ENCODE measurements at places on chromosomes 3 and 15.

DNA sequence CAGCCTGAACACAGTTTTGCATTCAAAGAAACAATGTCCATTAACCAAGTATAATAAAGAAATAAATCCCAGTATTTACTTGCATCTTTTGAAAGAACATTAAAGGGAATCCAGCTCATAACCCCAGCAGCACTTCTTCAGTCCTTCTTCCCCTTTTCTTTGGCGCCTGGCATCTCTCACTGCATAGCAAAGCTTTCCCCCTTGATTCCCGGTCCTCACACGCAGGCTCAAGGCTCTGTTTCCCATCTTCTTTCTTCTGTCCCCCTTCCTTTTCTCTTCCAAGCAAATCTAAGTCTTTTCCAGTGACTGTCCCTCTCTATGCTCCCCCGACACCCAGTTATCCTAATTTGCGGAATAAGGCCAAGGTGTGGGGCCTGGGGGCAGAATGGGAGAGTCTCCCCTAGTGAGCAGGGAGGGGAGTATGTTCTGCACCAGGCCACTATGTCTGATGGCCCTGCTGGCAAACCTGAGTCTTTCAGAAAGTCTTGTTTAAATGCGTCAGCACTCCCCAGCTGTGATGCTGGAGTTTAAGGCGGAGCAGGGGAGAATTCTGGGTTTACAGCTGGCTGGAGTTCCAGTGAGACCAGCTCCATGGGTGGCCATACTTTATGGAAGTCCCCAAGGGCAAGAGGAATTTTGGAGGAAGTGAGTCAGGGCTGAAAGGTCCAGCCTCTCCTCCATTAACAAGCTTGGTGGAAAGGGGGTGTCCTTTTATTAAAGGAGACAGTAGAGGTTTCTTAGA is 42.1 kb downstream of the GOLGA6A start:
- DNase-seq, result no peak

- no peak for DNase-seq
These were observed 29.6 kb upstream of the NFKBIZ start for GRCh38 chr3:101819649-101820206.

DNA sequence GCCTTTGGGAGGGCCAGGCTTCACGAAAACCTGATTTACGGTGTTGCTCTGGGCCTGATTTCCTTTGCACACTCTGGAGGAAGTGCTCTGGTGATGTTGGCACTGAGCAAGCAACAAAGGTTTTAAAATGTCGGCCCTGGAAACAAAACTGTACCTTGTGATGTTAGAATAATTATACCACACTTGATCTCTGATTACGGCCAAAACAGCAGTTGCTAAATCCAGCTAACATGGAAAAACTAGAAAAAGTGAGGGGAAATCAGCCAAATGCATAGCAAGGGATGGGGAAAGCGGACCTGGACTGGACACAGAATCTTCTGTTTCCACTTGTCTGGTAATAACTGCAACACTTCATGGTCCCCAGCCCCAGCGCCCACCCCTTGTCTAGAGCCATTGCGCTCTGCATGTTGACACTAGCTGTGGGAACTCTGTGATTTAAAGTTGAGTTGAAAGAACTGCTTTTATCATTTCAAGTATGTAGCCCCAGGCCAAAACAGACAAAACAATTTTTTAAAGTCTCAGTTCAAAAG is 120.1 kb downstream of the VGLL4 start:
- DNase-seq, result no peak

DNA sequence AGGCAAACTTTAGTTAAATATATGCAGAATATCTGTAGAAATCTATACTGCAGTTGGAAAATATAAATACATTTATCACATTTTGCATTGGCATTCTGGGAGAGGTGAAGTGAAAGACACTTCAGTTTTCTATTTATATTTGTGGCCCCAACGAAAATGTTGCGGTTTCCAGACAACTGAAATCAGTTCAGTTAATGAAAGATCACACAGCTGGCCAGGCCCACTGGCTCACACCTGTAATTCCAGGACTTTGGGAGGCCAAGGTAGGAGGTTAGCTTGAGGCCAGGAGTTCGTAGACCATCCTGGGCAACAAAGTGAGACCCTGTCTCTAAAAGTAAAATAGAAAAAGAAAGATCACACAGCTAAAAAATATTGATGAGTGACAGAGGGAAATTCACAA is 11.9 kb upstream of the CLASP2 start:
- DNase-seq, result no peak

- DNase-seq, result peak; percentile 35
These were observed 1.9 kb downstream of the CBLB start for GRCh38 chr3:105866656-105867653.

GRCh38 chr3:37308247-37308646 is 133.9 kb upstream of the LRRFIP2 start:
- DNase-seq, result peak; percentile 47

- DNase-seq, result no peak
These were observed 4.1 kb upstream of the P4HTM start for GRCh38 chr3:48985831-48986376.

- DNase-seq, result no peak
These were observed 248.0 kb upstream of the CNTN3 start for GRCh38 chr3:74862476-74862875.

DNA sequence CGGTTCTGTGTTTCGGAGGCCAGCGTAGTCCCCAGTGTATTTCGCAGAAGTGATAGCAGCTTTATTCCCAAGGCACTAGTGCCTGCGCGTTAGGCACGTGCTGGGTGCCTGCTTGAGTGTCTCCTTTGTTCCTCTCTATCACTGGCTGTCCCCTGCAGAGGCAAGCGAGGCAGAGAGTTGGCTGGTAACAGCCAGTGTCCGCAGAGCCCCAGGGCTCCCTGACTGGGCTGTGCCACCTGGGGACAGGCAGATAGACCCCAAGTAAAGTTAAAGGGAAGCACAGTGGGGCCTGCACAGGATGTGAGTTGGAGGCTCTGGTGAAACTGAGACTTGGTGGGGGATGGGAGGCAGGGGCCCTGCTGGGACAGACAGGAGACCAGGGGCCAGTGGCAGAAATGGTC is 50.7 kb downstream of the APBA2 start:
- no peak for DNase-seq

- no peak for DNase-seq
These were observed 43.1 kb downstream of the AMOTL2 start for GRCh38 chr3:134330883-134331810.

- peak; percentile 76 for DNase-seq
These were observed 567 bp downstream of the TICRR start for GRCh38 chr15:89575656-89576416.

DNA sequence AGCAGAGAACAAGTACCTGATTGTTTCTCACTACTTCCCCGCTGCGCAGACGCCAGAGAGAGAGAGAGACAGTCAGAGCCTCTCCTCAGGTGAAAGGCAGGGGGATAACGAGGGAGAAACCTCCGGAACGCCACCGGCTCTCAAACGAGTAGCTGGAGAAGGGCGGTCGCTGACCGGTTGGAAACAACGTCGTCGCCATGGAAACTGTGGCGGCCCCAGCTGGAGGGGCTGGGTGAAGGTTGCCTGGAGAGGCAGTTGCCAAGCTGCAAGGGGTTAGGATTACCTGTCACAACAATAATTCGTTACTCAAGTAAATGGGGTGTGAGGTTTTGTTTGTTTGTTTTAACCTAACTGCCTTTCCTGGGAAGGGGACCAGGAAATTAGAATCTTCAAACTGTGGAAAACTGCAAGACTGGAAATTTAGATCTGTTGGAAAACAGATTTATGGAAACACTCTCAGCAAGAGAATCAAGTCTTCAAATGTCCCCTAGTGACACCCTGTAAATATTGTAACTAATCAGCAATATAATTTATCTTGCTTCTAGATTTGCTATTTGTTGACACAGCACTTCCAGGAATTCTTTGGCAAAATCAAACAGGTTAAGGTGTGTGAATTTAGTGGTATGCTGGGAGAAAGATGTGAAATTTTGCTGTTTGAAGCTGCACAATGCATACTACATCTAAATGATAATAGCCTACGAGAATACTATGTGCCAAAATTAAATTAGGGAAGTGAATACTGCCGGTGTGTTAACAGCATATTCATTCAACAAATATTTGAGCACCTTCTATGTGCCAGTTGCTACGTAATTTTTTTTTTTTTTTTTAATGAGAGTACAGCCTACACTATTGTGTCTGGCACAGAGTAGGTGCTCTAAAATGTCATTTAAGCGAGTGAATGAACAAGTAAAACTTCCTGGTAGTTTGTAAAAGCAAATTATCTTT is at the start of gene DNAH12:
DNAH12 (minus strand) TSS at position 164 of the 945 bp plus-strand sequence. CDS start 1,474 bp downstream, outside the sequence.
- DNase-seq, result peak; percentile 28

GRCh38 chr3:68360492-68360891 is 571.9 kb downstream of the TAFA4 start:
- DNase-seq, result no peak

GRCh38 chr15:89802986-89803824 is 11.4 kb downstream of the ANPEP start:
- no peak for DNase-seq

GRCh38 chr3:156677536-156677935 is 3.1 kb downstream of the TIPARP start:
- DNase-seq, result no peak

- no peak for DNase-seq
These were observed 199.2 kb downstream of the OTOL1 start for GRCh38 chr3:161695811-161696210.

DNA sequence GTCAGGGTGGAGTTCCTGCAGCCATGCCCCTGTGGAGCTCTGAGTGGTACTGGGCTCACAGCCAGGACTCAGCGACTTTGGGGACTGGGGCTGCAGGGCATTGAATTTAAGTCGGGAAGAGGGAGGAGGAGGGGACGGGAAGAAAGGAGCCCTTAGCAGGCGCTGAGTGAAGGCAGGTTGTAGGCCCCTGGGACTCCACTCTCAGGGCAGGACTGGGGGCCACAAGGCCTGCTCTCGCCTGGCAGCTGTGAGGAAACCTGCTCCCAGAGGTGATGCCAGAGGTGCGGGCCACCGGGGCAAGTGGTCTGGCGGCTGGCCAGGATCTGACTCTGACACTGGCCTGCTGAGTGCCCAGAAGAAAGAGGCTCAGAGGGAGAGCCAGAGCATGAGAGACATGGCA is 73.5 kb downstream of the EPHB3 start:
- DNase-seq, result no peak

DNA sequence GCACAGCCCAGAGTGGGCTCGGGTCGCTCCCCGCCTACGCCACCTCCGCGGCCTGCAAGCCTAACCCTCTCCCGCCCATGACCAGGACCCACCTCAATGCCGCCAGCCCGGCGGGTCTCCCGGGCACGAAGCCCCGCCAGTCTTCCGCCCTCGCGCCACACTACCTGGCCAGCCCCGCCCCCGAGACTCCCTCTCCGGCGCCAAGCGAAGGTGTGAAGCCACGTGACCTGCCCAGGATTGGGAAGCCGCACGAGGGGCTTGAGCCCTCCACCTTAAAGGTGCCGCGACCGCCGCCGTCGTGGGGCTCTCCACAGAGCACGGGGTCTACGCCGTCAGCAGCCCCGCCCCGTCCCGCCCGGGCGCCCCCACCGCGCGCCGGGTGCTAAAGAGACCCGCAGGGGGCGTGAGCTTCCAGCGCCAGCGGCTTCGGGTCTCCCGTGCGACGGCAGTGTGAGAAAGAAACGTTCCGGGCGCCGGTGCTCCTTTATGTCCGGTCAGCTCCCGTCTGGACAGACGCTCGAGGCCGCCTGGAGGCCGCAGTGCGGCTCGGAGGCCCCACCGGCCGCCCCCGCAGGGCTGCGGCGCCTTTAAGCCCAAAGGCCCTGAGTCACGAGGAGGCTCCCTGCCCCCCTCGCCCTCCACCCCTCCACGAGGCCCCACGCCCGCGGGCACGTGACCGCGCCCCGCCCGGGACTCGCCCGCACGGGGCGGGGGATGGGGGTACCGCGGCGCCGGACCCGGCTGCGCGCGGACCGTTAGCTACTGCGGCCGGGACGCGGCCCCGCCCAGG is at the start of gene CPEB1:
CPEB1 (minus strand) TSS at position 319 of the 790 bp plus-strand sequence. CDS start 18,904 bp downstream, outside the sequence.
- peak; percentile 81 for DNase-seq

DNA sequence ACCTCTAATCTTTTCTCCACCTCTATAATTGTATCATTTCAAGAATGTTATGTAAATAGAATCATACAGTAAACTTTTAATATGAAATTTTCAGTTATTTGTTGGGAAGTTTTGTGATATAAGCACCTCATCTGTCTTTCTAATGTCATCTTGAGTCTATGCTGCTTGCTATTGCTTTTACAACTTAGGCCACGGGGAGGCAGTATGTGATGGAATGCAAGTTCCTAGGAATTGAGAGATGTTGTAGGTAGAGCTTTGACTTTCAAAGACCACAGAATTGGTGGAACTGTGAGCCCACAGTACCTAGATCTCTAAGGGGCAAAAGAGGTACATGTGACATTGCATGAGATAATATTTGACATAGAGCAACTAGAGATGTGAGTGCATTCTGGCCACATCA is 328.3 kb downstream of the MFSD1 start:
- peak; percentile 2 for DNase-seq

DNA sequence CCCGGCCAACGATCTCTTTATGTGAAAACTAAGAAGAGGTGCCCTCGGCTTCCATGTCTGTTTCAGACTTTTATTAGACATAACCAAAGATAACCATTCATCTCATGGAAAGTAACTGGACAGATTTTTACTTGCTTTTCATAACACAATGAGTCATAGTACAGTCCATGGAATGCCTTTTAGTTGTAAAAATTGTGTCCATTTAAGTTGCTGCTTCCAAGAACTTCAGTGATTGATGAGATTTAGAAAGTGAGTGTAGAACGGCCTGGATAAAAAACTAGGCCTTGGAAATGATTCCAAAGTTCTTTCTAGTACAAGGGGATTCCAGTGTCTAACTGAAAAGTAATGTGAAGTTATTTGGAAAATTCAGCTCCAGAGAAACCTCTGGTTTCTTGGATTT is 10.8 kb downstream of the EIF2AK4 start:
- DNase-seq, result no peak

DNA sequence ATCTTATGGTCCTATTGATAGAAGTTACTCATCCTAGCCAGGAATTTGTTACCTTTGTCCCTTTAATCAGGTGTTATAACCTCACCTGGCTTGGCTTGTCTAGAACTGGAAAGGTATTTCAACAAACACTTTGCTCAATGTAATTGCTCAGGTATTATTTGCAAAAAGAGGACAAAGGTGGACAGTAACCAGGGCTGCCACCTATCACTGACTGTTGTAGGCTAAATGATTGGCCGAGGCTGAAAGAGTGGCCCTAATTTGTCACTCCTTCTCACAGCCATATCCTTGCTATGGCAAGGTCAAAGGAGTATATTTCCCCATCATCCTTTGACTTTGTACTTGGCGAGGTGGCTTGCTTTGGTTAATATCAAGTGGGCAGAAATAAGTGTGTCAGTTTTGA is 2.7 kb upstream of the SELENOS start:
- DNase-seq, result no peak

- no peak for DNase-seq
These were observed 57.4 kb downstream of the BSN start for GRCh38 chr3:49611719-49612118.

- no peak for DNase-seq
These were observed 94.0 kb upstream of the CACNA2D3 start for GRCh38 chr3:54028372-54028771.

GRCh38 chr15:78201281-78202190 is 32.8 kb downstream of the ACSBG1 start:
- no peak for DNase-seq

- DNase-seq, result no peak
These were observed 16.1 kb upstream of the SLMAP start for GRCh38 chr3:57740027-57740426.

Measured in erythroblast (primary cell).